ENCODE measurements at places on chromosomes 1 and 21.

GRCh38 chr1:61740751-61741700 lies 1.3 kb upstream of the PATJ start:
- no peak for DNase-seq

GRCh38 chr1:203026666-203027663 lies 674 bp downstream of the PPFIA4 start:
- DNase-seq = no peak

- DNase-seq = no peak
These were observed 79.4 kb downstream of the TNR start for GRCh38 chr1:175663991-175664390.

GRCh38 chr1:218969006-218969405 lies 204.7 kb upstream of the LYPLAL1 start:
- DNase-seq = no peak

DNA sequence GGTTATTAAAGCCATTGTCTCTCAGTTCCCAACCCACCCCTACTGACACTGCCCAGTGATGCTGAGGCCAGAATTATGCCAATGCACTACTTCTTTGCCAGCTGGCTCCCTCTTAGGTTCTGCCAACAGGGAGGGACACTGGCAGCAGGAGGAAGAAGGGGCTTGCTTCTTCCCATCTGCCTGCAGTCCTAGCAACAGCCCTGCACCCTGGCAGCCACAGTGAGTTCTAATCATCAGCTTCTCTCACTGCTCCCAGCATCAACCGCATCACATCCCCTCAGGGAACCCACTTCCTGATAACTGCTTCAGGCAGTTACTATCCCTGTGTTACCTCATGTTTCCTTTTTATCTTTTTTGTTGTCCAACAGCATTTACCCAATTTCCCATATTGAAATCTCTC lies 86.2 kb downstream of the UBR4 start:
- DNase-seq = peak; percentile 10

GRCh38 chr1:183080406-183080805 lies 57.2 kb downstream of the LAMC1 start:
- no peak for DNase-seq

- no peak for DNase-seq
These were observed 17.5 kb downstream of the TRPM2 start for GRCh38 chr21:44370786-44371410.

DNA sequence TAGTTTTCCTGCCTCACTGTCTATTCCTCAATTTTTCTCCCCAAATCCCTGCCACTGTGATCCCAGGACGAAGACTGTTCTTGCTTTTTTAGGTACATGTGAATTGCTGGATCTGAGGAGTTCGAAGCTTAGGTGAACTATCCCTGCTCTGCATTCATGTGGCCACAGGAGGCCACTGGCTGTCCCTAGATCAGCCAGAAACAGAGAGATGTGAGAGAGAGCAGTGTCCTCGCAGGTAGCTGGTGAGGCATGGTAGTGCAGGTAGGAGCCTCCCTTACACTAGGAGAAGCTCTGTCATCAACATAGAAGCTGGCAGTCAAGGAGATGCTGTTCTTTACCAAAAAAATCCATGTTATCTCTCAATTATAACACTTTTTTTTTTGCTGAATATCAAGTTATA lies 71.5 kb downstream of the USP24 start:
- no peak for DNase-seq

GRCh38 chr21:43306391-43306790 lies 120.5 kb downstream of the SIK1 start:
- DNase-seq = no peak

DNA sequence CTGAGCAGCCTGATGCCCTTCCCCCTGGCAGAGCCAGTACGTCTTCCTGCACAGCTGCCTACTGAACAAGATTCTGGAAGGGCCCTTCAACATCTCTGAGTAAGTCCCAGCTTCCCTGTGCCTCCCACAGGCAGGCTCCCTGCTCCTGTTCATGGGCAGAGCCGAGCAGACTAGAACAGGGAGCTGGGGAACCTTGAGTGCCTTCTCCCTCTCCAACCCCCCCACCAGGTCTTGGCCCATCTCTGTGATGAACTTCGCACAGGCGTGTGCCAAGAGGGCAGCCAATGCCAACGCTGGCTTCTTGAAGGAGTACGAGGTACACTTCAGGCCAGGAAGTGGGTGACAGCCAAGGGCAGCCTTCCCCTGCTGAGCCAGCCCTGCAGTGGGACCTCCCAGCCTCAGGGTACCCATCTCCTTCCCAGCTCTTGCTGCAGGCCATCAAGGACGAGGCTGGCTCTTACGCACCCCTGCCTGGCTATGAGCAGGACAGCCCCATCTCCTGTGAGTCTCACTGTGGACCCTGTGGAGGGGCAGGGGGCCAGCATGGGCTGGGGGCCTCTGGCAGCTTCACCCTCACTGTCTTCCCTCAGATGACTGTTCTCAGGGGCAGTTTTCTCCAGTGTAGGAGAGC lies 6.4 kb upstream of the LGR6 start:
- no peak for DNase-seq

GRCh38 chr1:225454733-225455132 lies 26.9 kb upstream of the LBR start:
- peak; percentile 71 for DNase-seq

- DNase-seq = no peak
These were observed 3.8 kb upstream of the RWDD3 start for GRCh38 chr1:95230256-95230655.
